ENCODE measurements at places on chromosomes 3 and 15.

DNA sequence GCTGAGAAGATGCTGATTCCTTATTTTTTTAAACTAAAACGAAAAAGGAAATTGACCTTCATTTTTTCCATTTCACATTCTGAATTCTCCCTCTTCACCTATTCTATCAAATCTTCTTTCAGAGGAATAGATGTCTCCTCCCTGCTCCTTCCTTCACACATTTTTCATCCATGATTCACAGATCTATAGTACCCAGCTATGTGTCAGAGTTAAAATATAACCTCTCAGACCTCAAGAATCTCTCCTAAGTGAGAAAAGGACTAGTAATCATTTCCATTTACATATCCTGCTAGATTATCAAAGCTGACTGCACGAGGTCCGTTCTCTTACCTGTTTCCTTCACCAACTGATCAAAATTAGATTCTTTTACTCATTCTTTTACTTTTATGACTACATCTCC is 1297.6 kb upstream of the ALCAM start:
- DNase-seq, result peak; percentile 16

GRCh38 chr15:63833021-63833696 is 589 bp downstream of the HERC1 start:
- DNase-seq, result peak; percentile 50

DNA sequence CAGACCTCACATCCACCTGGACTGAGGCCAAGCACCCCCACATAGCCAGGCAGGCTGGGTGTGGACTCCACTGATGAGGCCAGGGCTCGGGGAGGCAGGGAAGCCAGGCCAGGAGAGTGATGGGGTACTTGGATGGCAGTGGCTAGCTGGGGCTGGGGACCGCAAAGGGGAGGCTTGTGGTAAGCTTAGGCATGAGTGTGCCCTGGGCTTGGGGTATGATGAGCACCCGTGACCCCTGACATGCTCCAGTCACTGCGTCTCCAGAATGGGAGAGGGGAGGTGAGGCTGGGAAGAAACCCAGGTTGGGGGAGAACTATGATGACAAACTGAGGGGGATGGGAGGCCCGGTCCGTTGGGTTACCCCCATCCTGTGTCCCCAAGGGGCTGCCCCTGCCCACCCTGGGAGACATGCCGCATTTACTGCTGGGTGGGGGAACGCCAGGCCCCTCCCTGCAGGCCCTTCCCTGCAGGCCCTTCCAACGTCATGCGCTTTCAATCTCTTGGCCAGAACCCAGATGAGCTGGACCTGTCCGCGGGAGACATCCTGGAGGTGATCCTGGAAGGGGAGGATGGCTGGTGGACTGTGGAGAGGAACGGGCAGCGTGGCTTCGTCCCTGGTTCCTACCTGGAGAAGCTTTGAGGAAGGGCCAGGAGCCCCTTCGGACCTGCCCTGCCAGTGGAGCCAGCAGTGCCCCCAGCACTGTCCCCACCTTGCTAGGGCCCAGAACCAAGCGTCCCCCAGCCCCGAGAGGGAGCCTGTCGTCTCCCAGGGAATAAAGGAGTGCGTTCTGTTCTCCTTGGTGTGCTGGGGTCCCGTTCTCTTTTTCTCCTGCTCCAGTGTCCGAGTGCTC is 34.1 kb downstream of the TSPAN3 start:
- DNase-seq, result no peak

DNA sequence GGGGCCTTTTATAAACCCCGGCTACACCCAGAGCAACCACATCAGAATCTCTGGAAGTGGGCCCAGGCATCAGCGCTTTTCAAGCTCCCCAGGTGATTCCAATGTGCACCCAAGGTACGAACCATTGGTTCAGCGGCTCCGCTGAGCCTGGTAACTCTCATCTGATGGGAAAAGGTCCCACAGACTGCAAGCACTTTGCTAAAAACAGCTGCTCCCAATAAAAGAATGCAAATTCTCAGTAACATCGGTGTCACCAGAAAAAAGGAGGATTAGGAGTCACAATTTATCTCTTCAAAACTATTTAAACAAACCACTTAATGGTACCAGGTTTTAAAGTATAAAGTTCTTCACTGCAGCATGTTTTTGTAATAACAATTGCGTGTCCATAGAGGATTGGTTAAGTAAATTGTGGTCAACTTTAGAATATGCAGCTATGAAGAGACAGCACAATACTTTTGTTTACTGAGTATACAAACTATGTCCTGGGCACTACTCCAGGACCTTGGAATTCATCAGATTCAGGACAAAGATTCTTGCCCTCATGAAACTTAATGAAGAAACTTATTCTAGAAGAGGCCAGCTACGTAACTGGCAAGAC is 660.7 kb upstream of the ADAMTS9 start:
- peak; percentile 71 for DNase-seq

DNA sequence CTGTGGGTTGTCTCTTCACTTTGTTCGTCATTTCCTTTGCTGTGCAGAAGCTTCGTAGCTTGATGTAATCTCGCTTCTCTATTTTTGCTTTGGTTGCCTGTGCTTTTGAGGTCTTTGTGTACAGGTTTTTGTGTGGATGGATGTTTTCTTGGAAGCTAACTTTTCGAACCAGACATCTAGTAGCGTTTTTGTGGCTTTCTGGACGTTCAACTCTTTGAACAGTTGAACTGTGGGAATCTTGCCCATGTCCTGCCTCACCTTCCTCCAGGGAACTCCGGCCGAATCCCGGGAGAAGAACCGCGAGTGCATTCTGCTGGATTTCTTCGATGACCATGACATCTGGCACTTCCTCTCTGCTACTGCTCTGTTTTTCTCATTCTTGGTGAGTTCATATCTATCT is 70.6 kb downstream of the USF3 start:
- DNase-seq, result no peak

DNA sequence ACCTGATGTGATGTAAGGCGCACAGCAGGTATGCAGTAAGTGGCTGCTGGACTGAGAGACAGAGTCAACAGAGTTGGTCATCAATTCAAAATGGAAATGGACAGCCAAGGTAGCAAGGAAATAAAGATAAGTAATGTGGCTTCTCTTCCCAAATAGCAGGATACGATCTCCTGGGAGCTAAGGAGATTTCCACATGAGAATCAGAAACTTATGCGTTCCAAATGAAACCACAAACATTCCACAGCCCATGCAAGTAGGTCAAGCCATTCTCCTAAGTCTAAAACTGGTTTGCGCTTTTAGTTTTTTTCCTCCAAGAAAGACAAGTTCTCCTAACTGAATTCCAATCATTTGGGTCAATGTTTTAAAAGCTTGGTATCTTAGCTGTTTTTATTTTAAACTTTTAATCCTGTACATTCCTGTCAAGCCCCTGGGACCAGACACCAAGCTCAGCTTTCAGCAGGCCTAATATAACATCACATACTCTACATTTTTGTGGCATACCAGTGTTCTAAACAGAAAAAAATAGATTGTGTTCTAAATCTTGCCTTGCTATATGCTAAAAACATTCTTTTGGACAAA is 73.7 kb upstream of the TSPAN3 start:
- peak; percentile 98 for DNase-seq

- no peak for DNase-seq
Observed at GRCh38 chr3:69426291-69426966, 40.5 kb upstream of the FRMD4B start.

- no peak for DNase-seq
Observed at GRCh38 chr3:54372232-54372631, 249.9 kb downstream of the CACNA2D3 start.

GRCh38 chr15:86135041-86135440 is 55.4 kb downstream of the AGBL1 start:
- no peak for DNase-seq

GRCh38 chr3:5110337-5110736 is 11.8 kb upstream of the ARL8B start:
- no peak for DNase-seq

- no peak for DNase-seq
Observed at GRCh38 chr3:19559724-19560442, 374.1 kb downstream of the EFHB start.

DNA sequence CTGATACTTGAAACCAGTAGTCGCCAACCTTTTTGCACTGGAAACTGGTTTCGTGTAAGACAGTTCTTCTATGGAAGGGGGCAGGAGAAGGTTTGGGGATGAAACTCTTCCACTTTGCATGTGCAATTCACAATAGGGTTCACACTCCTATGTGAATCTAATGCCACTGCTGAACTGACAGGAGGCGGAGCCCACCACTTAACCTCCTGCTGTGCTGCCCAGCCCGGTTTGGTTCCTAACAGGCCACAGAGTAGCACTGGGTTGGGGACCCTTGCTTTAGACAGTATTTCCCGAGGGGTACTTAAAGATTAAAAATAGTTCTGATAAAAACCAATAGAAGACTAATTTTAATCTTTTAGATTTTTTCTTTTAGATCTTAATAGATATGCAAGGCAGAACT is 11.1 kb downstream of the TFG start:
- DNase-seq, result no peak

DNA sequence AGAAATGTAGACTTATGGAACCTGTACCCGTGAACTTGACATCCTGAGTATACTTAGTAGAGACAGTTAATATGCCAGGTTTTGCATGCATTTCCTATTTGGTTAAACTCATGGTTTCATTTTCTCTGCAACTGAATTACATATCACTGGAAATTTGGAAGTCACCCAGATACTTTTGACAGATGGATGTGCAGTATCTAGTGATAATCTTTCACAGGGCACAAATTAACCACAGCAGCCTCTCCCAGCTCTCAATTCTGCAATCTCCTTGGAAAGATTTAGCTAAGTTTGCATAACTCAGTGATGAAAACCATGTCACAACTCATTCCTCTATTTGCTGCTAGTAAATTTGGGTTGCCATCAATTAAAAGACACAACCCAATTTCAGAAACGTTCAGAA is 162.3 kb upstream of the TPM1 start:
- peak; percentile 74 for DNase-seq

DNA sequence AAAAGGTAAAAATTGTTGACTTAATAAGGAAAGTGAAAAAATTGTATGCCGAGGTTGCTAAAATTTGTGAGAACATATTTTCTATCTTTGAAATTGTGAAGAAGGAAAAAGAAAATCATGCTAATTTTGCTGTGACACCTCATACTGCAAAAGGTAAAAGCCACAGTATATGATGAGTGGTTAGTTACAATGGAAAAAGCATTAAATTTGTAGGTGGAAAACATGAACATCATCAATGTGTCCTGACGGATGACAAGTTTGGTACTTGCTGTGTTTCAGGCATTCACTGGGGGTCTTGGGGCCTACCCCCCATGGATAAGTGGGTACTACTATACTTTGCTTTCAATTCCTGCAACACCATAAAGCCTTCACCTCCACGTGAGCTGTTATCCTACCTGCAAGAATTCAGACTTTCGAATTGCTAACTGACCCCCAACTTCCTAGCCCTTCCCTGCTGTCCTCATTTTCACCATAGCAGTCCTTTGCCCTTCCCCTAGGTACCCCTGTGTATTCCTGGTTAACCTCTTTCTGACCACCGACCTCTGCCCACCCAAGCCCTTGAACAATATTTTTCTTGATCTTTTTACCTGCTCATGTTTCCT is 62.4 kb downstream of the RAB7A start:
- no peak for DNase-seq

- DNase-seq, result no peak
Observed at GRCh38 chr15:76993114-76993725, 1.7 kb upstream of the PSTPIP1 start.

Measured in iris pigment epithelial cell (primary cell).